Natural killer cell treated with Interleukin-12 subunit alpha and Interleukin-12 subunit beta and Interleukin-15 and Interleukin-18, amount 100 ng/mL, for 72 hours (primary cell): ENCODE measurements at places on chromosomes 6 and 20.

- DNase-seq: no peak
Measured at GRCh38 chr6:117512056-117512828, 29.8 kb downstream of the DCBLD1 start.

GRCh38 chr6:168167431-168168315 is 88.7 kb upstream of the FRMD1 start:
- DNase-seq: no peak

DNA sequence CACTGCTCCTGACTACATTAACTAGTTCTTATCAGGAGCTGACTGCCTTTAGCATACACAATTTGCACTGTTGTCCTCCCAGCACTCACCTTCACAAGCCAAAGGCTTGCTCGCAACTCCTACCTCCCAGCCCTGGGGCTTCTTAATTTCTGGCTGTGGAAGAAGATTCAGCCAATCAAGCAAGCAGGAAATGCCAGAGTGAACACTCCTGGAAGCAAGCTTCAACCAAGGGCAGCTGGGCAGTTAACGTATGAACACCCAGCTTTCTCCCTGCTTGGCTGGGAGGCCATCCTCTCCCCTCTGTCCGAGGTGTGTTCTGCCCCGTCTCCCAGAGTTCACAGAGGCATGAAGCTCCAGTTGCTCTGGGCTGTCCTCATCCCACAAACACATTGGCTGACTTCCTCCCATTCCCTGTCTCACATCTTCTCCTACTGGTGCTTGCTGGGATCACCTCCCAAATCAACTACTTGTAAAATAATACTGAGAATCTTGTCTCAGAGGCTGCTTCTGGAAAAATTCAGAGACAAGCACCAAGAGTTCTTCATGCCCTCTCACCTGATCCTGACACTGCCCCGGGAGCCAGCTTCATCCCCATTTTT is 15.3 kb upstream of the SRSF6 start:
- no peak for DNase-seq

DNA sequence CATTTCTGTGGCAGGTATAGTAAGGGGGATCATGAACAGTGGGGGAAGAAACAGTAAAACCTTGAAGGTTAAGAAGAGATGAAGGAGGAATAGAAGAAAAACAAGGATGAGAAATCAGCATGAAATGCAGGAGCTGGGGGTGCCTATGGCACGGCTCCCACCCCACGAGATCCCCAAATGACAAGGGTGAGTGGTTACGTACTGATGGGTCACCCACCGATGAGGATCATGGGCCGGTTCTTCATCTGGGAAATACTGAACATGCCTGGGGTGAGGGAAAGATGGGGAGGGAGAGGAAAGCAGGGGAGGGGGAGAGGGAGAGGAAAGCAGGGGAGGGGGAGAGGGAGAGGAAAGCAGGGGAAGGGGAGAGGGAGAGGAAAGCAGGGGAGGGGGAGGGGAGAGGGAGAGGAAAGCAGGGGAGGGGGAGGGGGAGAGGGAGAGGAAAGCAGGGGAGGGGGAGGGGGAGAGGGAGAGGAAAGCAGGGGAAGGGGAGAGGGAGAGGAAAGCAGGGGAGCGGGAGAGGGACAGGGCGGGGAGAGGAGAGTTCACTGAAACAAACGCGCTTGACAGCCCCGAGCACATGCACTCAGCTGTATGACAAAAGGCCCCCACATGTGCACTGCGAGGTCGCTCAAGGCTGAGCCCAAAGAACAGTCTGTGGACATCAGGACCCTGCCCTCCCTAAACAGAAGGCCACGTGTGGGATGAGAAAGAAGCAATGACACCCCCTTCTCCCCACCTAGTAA is 25.3 kb downstream of the MOCS1 start:
- DNase-seq: no peak

DNA sequence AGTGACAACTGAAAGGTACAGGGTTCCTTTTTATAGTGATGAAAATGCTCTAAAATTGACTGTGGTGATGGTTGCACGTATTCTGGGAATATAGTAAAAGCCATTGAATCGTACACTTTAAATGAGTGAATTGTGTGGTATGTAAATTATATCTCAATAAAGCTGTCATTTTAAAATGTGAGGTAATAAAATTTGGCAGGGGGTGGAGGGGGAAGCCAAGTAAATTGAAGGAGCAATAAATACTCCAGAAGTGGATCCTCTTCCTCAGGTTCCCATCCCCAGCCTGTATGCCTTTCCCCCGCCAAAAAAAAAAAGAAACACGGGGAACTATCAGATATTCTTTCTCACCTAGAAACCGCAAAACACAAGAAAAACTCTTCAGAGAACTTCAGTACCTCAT is 161.4 kb downstream of the MTFR2 start:
- DNase-seq: no peak

DNA sequence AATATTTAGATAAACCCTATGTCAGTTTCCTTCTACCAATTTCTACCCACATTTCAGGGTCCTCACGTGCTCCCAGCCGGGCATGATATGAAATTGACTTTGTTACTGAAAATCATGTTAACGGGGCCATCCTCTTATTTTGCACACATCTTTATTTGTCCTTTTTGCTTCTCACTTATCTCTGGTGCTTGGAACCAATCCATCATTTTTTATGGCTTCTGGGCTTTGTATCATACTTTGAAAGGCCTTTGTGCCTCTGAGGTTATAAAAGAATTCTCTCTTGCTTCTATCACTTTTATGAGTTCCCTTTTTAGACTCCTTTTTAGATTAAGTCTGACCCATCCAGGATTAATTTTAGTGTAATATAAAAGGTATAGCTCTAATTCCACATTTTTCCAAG is 117.1 kb upstream of the PRND start:
- DNase-seq: no peak

DNA sequence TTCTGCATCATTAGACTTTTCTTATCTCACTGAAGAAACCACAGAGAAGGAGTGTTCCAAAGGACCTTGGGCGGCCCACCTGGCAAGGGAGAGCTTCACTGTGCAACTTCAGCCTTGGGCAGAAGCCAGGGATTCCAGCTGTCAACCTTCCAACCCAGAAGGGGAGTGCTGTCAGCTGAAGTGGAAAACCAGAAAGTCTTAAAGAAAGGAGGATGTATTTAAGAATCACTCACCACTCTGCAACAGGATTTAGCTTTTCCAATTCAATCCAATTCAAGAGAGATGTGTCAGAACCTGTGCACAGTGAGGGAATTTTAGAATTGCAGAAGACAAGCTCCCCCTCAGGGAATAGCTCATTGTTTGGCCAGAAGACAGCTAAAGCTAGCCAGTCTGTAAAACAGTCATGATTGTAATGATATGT is 553.7 kb downstream of the CD83 start:
- no peak for DNase-seq
